ENCODE measurements at places on chromosomes 2 and 18. TPM values are rescaled to one million over a fixed set of nuclear protein-coding genes. Genes with fewer than 3 reads are reported as not detected.

- no peak for DNase-seq
These were observed 2.1 kb downstream of the TMEM247 start for GRCh38 chr2:46481198-46482193.

DNA sequence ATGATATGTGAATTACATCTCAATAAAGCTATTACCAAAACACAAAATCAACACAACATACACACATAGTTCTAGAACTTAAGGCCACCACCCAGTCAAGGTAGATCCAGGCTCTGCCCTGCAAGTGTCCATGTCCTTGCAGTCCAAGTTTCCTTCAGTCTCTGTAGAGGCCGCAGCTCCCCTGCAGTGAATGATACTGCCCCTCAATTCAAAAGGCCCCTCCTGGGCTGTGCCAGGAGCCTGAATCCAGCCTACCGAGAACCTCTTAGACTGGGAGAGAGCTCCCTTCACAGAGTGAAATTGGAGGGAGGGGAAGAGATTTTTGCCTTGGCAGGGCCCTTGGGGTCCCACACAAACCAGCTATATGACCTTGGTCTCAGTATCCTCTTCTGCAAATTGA lies 42.5 kb upstream of the ATP6V1B1 start:
- DNase-seq: no peak

- DNase-seq: no peak
These were observed 800 bp downstream of the HOXD13 start for GRCh38 chr2:176093145-176093897.

- peak; percentile 22 for DNase-seq
These were observed 17.2 kb upstream of the CD207 start for GRCh38 chr2:70852824-70853223.

DNA sequence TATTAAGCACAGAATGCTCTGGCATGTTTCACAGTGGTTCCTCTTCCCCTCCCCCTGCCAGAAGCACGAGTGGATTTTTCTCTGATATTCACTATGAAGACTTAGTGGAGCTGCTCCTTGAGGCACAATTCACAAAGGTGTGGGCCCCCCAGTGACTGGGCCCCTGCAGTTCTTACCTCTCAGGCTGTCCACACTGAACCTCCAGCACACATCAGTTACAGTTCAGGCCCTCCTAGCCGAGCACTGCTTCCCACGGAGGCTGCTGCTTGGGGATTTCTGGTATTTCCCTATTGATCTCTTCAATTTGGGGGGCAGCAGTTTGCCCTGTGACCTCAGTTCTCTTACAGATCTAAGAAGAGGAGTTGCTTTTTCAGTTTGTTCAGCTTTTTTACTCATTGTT lies 236.1 kb downstream of the SH3RF3 start:
- DNase-seq: no peak

DNA sequence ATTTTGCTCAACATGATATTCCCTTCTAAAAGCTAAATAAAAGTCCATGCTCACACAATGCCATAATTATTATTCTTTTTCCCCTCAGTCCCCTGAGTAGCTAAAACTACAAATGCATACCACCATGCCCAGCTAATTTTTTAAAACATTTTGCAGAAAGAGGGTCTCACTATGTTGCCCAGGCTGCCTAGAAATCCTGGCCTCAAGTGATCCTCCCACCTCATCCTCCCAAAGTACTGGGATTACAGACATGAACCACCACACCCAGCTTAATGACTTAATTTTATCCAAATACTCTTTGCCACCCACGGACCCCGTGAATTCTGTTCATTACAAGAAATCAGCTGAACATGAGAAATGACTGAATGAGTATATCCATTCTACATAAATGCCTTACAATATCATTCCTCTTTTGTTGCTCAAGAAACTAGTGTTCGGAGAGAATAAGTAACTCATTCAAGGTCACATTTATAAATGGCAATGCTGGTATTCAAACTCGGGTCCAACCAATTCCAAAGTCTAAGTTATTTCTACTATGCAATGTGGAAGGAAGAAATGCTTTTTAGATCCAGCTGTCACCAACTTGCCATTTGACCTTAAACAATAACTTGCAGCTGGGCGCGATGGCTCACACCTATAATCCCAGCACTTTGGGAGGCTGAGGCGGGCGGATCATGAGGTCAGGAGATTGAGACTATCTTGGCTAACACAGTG lies 59.8 kb downstream of the NOL10 start:
- no peak for DNase-seq

The INPP1 gene
- total RNA-seq: 8.5 TPM

The CHST9 gene
- not detected for total RNA-seq
